NCI-H1105 (cell line): ENCODE measurements at places on chromosomes 5 and 9.

GRCh38 chr5:95631991-95632675 is 12.2 kb downstream of the GPR150 start:
- DNase-seq = no peak

- no peak for DNase-seq
These were observed 16.0 kb downstream of the SERINC5 start for GRCh38 chr5:80239680-80240367.

DNA sequence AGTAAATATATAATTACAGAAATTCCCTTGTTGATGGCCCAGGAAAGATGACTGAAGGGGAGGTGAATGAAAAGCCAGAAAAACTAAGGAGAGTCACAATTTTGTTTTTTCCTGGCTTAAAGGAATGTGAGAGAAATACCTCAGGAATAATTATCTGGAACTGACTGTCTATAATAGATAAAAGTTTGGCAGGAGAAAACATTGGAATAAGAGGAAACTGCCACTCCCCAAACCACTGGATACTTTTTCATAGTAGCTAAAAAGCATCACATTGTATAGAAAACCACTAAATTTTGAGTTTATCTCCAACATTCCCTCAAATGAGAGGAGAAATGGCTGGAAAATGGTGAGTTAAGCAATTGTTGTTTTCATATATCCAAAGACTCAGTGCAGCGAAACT is 326.0 kb downstream of the NPR3 start:
- no peak for DNase-seq

DNA sequence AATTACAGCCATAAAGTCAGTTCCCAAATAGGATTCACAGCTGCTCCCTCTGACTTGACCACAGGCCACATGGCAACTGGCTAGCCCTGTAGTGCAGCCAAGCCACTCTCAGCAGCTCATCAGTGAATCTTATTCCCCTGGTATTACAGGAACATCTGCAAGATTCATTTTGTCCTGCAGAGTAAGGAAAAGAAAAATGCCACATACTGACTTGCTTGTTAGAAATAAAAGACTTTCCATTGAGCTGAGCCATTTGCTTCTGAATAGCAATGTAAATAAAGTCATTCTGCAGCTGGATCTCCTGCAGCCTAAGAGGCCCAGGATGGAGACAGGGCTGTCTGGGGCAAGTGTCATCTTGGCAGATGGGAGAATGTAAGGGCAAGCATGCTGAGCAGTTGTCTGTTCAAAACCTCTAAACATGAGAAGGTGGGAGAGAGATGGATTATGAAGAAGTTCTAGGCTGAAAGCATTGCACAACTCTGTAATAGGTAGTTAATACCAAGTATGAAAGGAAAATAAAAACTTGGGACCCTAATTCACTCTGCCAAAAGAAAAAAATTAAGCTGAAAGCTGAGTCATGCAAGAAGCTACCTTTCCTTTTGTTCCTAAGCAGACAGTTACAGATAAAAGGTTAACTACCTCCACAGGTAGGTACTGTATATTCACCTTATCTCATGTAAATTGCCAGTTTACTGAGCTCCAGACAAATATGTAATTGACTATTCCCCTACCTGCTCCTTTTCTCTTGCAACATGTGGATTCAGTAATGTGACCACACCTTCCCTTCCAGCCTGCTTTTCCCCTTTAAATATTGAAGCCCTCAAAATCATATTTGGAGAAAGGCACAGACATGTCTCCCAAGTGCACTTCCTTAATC is 244.4 kb upstream of the RAI14 start:
- no peak for DNase-seq

GRCh38 chr5:34897646-34898045 is 17.7 kb downstream of the RAD1 start:
- DNase-seq = no peak

- DNase-seq = no peak
These were observed 25.5 kb downstream of the NUP188 start for GRCh38 chr9:128972956-128973355.

- no peak for DNase-seq
These were observed 6.6 kb downstream of the DTWD2 start for GRCh38 chr5:118981783-118982182.
